AG10803 (cell line): ENCODE measurements at places on chromosomes 3 and 15.
A peak's percentile ranks its signal among the peaks of the same experiment; 100 is the strongest.

DNA sequence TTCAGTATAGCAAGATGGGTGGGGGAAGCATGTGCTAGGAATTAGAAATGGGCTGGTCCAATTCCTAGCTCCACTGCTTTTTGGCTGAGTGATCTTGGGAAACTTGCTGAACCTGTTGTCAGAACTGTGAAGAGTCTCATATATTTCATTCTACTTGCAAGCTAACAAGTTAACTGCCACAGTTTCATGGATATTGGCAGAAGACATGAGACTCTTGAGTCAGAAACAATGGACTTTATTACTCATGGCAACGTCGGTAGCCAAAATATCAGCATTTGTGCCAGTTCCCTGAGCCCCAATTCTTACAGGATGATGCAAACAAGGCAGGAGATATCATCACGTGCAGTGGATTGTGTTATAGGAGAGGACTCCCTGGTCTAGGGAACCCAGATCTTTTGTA, 26.6 kb upstream of the PLAAT1 start:
- no peak for DNase-seq

DNA sequence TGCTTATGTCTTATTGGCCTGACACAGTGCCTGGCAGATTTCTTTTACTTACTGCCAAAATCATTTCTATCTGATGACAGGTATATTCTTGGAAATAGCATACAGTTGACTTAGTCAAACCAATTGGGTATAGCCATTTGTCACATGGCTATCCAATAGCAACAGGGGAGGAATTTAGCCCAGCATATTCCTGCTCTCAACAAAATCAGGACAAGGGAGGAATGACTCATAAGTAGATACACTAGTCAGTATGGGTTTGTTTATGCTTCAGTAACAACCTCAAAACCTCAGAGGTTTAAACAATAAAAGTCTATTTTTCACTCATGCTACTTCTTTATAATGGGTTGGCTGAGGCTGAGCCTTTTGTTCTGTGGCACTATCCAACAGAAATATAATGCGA, 38.0 kb upstream of the VILL start:
- no peak for DNase-seq

- no peak for DNase-seq
These were observed 10.6 kb downstream of the UBR1 start for GRCh38 chr15:43095243-43095642.

- no peak for DNase-seq
These were observed 10.4 kb downstream of the VPS18 start for GRCh38 chr15:40904552-40905201.

DNA sequence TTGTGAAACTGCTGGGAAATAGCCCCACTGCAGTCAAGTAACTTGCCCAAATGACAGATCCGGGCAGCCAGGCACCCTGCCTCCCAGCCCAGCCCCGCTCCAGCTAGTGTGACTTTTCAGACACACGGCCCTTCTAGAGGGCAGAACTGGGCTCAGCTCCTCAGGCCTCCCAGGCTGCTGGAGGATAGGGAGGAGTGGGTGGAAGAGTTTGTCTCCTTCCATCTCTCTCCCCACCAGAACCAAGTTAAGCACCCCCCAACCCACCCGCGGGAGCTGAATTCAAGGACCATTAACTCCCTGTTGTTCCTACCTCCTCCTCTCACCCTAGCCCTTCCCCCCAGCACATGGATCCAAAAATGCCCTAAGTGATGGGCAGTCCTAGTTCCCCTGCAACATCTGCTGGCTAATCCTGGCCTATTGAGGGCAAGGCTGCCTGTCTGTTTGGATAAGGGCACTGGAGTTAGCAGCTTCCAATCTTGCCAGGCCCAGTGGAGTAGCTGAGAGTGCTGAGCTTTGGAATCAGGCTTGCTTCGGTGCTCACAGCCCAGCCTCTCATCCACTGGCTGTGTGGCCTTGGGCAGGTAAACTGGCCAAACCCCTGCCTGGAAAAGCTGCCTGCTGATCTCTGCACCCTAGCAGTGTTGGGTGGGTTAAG, 3.1 kb downstream of the CCDC33 start:
- no peak for DNase-seq

DNA sequence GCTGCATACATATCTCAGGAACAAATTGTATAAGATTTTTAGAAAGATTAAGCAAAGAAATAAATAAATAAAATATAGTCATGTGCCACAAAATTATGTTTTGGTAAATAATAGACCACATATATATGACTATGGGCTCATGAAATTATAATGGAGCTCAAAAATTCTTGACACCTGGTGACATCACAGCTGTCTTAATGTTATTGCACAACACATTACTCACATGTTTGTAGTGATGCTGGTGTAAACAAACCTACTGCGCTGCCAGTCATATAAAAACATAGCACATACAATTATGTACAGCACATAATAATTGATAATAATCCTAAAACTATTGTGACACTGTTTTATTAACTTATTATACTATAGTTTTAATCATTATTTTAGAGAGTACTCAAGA, 1159.1 kb downstream of the SI start:
- no peak for DNase-seq

DNA sequence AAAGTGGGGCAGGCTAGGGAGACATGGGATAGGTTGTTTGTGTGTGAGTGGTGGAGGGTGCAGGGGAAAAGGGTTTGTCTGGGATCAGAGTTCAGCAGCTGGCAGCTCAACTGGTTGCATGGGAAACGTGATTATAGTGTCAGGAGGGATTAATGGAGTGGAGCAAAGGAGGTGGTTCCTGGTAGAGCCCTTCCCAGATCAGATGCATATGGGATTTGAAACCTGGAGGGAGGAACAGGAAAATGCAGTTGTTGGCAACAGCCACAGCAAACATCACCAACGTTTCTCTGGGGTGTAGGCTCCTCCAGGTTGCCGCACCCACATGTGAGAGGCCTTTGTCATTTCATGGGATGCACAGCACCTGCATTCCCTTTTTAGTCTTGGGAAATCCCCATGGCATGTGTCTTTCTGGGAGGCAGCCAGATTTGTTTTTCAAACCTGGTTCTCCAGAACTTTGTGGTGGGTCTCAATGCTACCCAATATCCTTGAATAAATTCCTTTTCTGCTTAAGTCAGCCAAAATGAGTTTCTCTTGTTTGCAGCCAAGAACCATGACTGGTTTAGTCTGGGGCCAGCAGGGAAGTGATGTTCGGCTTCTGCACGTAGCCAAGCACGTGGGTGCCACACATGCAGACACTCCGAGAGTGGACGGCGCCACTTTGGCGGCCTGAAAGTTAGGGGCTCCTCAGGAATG, 61.3 kb downstream of the BDH1 start:
- DNase-seq, result peak; percentile 82

DNA sequence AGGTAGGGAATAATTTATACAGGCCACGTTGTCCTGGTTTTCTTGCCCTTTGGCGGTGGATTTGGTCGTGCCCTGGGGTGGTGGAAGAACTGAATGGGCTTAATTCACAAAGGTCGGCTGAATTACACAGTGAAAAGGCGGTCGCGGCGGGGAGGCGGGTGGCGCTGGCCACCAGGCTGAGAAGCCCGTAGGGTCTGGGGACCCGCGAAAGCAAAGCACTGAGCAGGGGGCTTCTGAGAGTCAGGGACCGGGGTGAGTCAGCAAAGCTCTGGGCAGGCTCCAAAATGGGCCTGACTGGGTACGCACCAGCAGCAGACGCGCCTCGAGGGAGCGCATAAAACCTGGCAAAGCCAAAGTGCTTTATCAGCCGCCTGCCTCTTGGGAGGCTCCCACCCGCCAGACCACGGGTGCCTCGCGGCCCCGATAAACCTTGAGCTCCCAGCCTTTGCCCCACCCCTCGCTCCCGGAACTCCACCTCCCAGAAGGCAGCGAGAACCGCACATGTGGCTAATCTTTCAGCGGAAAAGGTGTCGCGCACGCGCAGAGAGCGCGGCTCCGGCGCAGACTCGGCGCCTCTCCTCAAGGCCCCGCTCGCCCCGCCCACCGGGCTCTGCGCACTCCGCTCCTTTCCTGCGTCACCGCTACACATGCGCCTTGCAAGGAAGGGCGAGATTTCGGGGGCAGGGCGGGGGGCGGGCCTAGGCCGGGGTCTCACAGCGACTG, 377 bp upstream of the ABCF3 start:
- DNase-seq, result peak; percentile 98

DNA sequence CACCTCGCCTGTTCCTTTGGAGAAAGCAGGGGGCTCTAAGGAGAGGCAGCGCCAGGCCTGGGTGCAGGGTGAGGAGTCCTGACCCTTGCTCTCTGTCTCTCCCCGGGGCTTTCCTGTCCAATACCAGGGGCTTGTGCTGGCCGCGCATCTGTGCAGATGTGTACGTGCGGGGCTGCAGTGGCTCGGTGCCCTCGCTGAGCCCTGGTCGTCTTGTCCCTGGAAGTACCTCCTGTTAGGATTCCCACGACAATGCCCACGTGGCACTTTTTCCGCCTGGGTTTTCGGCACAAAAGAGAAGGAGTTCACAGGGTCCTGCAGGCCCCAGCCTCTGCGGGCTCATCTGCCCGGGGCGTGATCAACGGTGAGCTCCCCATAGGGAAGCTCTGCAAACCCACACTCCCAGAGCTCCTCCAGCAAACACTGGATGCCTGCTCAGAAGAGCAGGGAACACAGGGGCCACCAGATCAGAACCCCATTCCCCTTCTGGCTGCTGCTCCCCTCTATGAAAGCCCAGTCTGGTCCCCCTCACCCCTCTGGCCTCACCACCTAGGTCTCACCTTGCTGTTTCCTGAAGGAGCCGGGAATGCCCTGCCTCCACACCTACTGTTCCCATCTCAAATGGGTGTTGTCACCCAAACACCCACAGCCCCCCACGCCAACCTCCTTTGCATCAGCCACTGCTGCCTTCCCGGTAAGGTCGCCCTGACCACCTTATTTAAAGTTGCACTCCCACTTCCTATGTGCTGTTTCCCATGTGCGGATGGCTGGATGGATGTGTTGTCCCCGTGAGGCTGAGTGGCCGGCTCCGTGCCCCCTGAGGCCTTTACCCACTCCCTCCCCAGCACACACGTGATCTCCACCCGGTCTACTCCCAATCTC, 62.6 kb upstream of the PRR20G start:
- DNase-seq, result no peak

DNA sequence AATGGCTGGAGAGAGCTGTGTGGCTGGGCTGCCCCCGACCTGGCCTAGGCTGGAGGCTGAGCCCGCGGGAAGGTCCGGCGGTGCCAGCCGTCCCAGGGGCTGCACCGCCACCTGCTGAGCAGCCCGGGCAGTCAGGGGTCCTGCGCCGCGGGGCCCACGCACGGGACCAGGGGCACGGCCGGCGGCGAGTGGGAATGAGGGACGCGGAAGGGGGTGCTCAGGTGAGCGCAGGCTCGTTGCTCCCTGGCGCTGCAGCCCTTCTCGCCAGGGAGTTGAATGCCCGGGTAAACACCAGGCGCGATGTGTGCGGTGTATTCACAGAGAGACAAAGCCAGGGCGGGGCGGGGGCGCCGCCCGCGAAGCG, 666 bp upstream of the SEMA3F start:
- no peak for DNase-seq

DNA sequence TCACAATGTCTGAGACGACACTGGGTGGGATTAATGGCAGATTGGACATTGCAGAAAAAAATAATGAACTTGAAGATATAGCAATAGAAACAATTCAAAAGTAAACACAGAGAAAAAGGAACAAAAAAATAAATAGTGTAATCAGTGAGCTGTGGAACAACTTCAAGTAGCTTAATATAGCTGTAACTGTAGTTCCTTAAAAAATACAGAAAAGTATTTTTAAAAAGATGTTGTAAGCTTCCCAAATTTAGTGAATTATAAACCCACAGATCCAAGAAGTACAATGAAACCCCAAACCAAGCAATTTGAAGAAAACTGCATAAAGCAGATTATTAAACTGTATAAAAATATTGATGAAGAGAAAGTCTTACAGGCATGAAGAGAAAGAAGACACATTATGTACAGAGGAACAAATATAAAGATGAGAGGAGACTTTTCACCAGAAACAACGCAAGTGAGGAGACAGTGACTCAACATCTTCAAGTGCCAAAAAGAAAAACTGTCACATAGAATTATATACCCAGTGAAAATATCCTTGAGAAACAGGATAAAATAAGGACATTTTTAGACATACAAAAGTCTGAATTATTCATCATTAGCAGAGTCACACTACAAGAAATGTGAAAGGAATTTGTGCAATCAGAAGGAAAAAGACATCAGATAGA, 176.4 kb downstream of the NFKBIZ start:
- no peak for DNase-seq

DNA sequence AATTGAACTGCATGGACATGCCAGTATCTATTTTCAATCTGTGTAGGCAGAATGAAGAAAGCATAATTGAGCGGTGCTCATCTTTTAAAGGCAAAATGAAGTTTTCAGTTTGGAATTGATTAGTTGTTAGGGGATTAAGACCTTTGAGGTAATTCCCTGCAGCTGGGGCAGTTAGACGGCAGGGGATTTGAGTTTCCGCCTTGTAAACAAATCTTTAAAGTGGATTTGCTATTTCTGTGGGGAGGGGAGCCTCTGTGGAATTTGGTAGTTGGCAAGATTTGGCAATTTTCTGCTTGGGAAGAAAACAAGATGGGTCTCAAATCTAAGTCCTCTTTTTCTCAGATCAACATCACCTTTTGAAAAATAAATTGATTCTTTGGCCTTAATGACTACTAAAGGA, 212.5 kb upstream of the CNTN6 start:
- DNase-seq, result no peak

GRCh38 chr3:40720341-40720740, 195.6 kb downstream of the ZNF621 start:
- DNase-seq, result no peak

GRCh38 chr3:185881926-185882325, 55.9 kb downstream of the TRA2B start:
- no peak for DNase-seq

- DNase-seq, result peak; percentile 58
These were observed 26.7 kb upstream of the TMC3 start for GRCh38 chr15:81400640-81401236.

GRCh38 chr3:185846037-185846436, 21.2 kb upstream of the IGF2BP2 start:
- DNase-seq, result peak; percentile 10

DNA sequence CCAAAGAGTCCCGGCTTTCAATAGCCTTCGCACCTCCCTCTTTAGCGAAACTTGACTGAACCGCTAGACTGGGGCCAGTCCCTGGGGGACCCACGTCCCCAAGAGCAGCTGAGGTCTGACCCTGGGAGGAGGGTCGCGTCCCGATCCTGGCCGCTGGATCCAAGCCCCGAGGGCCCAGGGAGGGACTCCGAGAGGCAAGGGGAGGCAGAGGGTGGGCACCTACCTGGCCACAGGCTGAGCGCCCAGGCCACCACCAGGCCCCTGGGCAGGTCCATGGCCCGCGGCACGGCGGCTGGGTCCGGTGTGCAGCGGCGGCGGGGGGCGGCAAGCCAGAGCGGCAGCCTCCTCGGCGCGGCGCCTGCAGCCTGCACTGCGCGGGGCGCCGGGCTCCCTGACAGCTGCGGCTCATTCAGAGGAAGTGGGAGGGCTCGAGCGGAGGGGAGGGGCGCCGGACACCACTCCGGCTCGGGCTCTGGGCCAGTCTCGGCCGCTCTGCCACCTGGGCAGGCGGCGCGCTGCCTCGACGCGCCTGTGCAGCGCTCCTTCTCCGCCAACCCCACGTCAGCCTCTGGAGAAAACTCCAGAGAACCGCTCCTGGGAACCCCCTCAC, at the start of gene ITGA11:
TSS of gene ITGA11 (minus strand) at position 372 of the 610 bp plus-strand sequence. CDS start at position 275, 97 bp downstream.
- peak; percentile 79 for DNase-seq

- peak; percentile 97 for DNase-seq
These were observed 20.6 kb downstream of the SMAD3 start for GRCh38 chr15:67085818-67086636.

GRCh38 chr3:99586701-99587100, 51.7 kb upstream of the COL8A1 start:
- DNase-seq, result peak; percentile 80
